ENCODE measurements at places on chromosomes 13 and 19.

DNA sequence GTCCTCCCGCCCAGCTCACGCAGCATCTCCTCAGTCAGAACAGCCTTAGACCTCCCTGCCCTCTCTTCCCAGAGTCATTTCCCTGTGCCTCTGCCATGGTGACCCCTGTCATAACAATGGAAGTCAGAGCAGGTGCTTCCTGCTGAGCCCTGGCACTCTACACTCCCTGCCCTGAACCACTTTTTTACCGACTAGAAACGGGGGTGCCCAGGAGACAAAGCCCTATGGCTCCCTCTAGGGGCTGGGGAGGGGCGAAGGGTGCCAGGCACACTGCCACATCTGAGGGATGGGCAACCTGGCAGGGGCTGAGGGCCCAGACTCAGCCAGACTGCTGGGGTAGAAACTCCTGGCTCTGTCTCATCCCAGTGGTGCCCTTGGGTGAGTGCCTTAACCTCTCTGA is 16.4 kb downstream of the ZNF574 start:
- no peak for DNase-seq

GRCh38 chr19:29798774-29799497 is 12.9 kb upstream of the CCNE1 start:
- no peak for DNase-seq

DNA sequence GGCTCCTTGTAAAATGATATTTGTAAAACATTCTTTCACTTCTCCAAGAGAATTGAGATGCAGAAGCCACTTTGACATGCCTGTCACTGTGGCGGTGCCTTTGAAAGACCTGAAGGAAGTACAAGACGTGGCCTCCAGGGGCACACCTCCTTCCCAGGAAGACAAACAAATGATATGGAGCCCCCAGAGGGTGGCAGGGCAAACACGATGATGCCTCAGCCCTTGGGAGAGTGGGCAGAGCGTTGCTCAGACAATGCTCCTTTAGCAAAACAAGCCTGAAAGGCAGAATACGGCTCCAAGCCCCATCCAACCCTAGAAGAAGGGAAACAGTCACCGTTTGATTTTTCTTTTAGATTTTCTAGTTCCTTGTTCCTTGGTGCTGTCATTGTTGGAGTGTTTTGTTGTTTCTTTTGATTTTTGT is 9.2 kb upstream of the ATP12A start:
- no peak for DNase-seq

GRCh38 chr13:26034018-26034417 is 17.8 kb downstream of the SHISA2 start:
- no peak for DNase-seq

DNA sequence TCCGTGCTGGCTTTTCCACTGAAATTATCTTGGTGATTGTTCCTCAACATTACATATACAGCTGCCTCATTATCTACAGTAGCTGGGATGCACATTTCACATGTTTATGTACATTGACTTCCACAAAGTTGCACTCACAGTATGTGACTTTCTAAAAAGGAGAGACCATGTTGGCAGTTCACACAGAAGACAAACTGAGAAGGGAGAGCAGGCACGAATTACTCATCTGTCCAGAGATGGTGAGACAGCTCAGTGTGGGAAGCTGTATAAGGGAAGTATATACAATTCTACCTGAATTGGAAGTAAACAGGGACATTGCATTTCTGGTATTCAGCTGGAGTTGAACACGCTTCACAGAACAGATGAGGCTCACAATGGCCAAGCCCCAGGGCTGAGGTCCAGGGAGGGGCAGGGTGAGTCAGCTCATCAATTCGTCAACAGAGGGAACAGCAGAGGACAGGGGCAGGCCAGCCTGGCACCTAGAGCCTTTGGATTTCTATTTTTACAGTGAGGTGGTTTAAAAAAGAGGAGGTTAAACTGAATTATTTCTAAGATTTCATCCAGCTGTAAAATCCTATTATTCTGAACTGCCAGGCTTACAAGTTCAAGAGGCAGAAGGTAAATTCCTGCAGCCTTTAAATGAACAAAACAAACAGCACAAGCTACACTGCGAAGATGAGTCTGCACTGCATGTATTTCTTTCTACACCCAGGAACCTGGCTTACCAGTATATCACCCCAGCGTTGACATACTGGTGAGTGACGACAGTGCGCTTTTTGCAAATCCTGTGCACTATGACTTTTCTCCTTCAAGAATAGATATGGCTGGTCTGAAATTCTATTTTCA is 9.8 kb downstream of the PARP4 start:
- DNase-seq: no peak

DNA sequence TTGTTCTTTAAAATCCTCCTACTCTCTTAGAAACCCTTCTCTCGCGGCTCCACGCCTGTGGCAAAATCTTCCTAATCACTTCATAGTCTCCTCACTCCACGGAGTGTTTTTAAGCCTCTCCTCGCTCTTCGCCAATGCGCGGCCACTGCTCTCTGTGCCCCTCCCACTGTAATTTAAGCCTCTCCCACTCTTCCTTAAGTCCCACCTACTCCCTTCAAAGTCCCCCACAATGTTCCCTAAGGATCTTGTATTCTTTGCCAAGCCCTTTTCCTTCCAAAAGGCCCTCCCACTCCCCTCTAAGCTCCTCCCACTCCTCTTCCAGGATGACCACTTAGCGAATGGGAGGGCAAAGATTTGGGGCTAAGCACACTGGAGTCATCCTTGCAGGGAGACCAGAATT is 1.3 kb downstream of the FIZ1 start:
- no peak for DNase-seq

- DNase-seq: no peak
These were observed 27.7 kb downstream of the TUBA3C start for GRCh38 chr13:19153782-19154450.

GRCh38 chr19:28577666-28578065 is 635.3 kb downstream of the UQCRFS1 start:
- no peak for DNase-seq

Measured in stimulated activated CD8-positive, alpha-beta memory T cell treated with anti-CD3 and anti-CD28 coated beads, Interleukin-4, amount 100 ng/mL, for 4 hours (primary cell).